Myometrial cell (primary cell): ENCODE measurements at places on chromosomes 5 and 9. TPM values are rescaled to one million over a fixed set of nuclear protein-coding genes. Genes with fewer than 3 reads are reported as not detected.

Gene ERCC8
- total RNA-seq = 12.2 and 21.0 TPM in 2 replicates

Gene TMEM252
- total RNA-seq = not detected in 2 replicates

Gene ELOVL7
- total RNA-seq = not detected in 2 replicates

Gene CCDC127
- 2.9 and 4.6 TPM in 2 replicates for total RNA-seq

Gene HTR1A
- total RNA-seq = not detected in 2 replicates

Gene STING1
- 43.0 and 48.2 TPM in 2 replicates for total RNA-seq

Gene ZSWIM6
- 3.5 and 6.4 TPM in 2 replicates for total RNA-seq

Gene SMIM33
- not detected in 2 replicates for total RNA-seq

Gene SLC1A3
- not detected in 2 replicates for total RNA-seq

Gene TTC1
- total RNA-seq = 44.7 and 48.7 TPM in 2 replicates

Gene PCDHB10
- 0.58 TPM in 1 of 2 replicates, not detected in the other for total RNA-seq

Gene GABRB2
- total RNA-seq = not detected in 2 replicates

Gene PCSK1
- under 0.01 and 0.58 TPM in 2 replicates for total RNA-seq

Gene CTNND2
- not detected in 2 replicates for total RNA-seq

Gene SLC6A7
- total RNA-seq = not detected in 2 replicates

Gene ALDOB
- not detected in 2 replicates for total RNA-seq

Gene DAB2IP
- 10.7 and 11.2 TPM in 2 replicates for total RNA-seq

Gene TMEM174
- not detected in 2 replicates for total RNA-seq

Gene ANKRD33B
- 1.9 and 2.3 TPM in 2 replicates for total RNA-seq

Gene SPINK7
- total RNA-seq = not detected in 2 replicates

Gene TAF11L14
- not detected in 2 replicates for total RNA-seq

Gene SCGB3A2
- not detected in 2 replicates for total RNA-seq

Gene TAF11L10
- not detected in 2 replicates for total RNA-seq

Gene SLC22A5
- total RNA-seq = 5.8 and 7.8 TPM in 2 replicates

Gene CCNI2
- not detected in 2 replicates for total RNA-seq

Gene DMRT3
- not detected in 2 replicates for total RNA-seq

Gene SLC6A19
- total RNA-seq = not detected in 2 replicates

Gene MEIKIN
- total RNA-seq = not detected in 2 replicates

Gene PCDH12
- total RNA-seq = 0.18 and 0.29 TPM in 2 replicates

Gene SPINK4
- not detected in 2 replicates for total RNA-seq

Gene CCDC171
- 1.4 and 2.1 TPM in 2 replicates for total RNA-seq
